Lung (tissue), 17 donors: ENCODE measurements at places on chromosomes 5 and 9. TPM values are rescaled to one million over a fixed set of nuclear protein-coding genes. Genes with fewer than 3 reads are reported as not detected.

The GNPDA1 gene
- polyA plus RNA-seq: 51.4 TPM

GRCh38 chr5:140182803-140183367, 7.9 kb downstream of the CYSTM1 start:
- peak; percentile 46 for DNase-seq

DNA sequence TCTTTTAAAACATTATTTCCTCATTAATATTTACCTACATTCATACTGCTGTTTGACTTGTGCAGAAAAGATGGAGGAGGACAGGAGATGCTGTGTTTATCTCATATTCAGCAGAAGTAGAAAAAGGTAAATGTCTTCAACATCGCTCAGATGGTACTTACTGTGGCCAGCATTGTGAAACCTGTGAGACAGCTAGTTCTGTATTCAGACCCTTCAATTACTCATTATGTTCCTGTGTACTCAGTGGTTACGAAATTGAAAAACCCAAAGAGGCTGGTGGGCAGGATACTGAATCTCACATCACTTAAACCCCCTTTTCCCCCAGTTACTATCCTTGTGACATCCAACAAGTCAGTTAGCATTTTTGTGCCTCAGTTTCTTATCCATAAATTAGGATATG, 216.0 kb downstream of the KDM4C start:
- DNase-seq: no peak

DNA sequence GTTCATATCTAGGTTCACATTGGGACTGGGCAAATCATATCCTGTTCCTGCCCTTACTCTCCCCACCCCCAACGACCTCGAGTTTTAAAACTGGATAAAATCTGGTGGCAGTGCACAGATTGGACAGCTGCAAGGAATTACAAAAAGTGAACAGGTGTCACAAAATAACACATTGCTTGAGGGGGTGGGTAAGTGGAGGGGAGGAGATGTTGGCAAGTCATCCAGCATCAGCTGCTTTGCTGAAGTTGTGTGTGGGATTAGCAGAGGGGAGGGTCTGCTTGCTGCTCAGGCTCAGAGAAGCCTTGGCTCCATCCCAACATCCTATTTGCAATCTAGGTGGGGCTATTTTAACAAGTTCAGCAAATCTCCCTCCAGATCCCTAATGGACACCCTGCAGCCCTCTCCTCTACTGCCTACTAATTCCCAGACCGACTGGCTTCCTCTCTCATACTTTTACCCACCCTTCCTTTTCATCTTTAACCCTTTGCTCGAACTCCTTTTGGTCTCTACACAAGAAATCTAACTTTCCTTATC, 39.8 kb upstream of the SLC24A2 start:
- no peak for DNase-seq

DNA sequence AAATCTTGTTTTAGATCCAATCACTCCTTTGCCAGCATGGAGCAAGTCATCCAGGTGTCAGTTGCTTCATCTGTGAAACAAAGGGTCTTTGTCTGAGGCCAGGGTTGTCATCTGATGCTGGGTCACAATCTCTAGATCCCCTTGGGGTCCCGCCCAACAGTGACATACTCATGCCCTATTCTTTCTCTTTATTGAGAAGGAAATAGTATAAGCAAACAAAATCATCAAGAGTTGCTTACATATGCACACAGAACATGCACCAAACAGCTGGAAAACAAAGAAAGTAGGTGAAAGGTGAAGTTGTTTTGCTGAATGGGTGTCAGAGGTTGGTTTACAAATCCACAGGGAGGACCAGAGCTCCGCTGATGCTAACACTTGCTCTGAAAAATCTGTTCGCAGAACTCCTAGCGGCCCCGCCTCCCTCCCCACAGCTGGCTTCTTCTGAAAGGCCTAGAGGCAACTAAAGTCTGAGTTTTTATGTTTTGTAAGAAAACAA, 106.1 kb upstream of the SLC44A1 start:
- DNase-seq: no peak
